ENCODE measurements at places on chromosomes 5 and 9. TPM values are rescaled to one million over a fixed set of nuclear protein-coding genes. Genes with fewer than 3 reads are reported as not detected.
A peak's percentile ranks its signal among the peaks of the same experiment; 100 is the strongest.

DNA sequence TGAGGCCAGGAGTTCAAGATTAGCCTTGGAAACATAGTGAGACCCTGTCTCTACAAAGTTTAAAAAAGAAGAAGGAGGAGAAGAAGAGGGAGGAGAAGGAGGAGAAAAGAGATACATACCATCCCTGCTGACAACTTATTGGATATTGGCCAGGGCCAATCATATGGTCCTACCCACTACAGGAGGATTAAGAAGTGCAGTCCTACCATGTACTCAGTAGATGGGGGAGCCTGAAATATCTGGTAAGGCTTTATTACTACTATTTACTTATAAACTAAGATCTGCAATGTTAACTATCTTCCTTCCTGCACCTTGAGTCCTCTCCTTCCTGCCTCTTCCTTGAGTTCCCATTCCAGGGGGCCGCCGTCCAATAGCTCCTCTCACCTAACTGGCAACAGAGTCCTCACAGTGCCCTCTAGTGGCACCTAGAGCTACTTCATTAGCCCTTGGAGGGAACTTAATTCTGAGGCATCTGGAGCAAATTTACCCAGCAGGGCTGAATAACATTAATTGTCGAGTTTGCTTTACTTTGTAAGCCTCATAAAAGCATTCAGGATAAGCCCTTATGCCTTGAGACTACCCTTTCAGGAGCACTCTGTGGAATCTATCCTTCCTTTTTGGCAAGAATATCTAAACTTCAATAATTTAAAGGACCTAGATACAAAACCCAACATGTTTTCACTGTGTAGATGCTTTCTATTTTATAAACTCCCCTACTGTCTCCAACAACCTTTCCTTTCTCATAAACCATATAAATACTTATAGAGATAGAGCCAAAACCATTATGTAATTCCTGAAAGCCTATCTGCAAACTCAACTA, 39.1 kb upstream of the RANBP6 start:
- peak; percentile 59 for DNase-seq

DNA sequence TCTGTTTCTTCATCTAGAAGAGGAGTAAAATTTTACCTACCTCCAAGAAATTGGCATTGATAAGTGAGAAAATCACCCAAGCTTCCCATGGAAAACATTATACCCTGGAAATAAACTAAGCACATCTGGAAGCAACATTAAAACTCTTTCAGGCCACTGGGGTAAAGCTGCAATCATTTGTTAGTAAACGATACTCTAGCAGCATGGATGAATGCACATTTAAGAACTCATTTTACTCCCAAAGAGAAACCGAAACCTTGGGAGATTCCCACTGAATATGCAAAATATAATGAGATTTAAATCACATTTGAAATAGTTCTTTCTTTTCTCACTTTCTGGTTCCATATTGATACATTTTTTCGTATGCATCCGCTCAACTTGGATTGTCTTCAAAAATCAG, 467.5 kb downstream of the EFNA5 start:
- DNase-seq = no peak

- DNase-seq = no peak
Observed at GRCh38 chr9:96751815-96752214, 26.1 kb downstream of the ZNF510 start.

DNA sequence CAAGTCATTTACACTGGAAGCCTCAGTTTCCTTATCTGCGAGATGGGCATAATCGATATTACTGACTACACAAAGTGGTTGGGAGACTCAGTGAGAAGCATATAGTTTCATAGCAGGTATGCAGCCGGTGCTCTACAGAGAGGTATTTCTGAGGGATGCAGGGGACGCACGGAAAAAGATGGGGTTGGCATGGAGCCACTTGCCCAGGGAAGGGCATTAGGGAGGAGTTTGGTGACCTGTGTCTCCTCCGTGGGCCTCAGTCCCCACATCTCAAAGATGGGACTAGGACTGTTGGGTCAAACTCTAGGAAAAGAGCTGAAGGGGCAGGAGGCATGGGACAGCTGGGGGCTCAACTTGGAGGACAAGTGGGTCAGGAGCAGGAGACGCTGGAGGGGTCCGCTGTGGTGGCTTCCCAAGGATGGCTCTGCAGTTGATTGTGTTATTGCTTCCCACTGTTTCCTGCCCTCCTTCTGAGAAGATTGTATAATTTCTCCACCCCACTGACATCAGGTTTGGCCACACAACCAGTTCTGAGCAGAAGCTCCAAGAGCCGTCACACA, 158.6 kb upstream of the ALDH1B1 start:
- no peak for DNase-seq

DNA sequence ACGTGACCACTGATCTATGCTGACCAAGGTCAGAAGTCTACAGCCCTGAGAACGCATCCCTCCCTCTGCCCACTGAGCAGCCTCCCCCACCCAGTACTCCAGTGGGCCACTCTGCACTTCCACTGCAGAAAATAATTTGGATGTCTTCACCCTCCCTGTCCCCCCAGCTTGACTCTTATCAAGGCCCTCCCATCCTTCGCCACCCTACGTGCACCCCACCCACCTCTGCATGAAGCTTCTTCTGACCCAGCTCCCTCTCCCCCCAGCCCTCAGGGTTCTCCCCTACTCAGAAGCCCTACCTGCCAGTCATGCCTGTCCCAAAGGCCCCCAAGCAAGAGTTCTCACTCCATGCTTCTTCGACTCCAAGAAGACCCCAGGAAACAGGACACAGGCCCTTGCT, 138.5 kb upstream of the FSTL4 start:
- DNase-seq = no peak

GRCh38 chr5:67297376-67297775, 100.8 kb upstream of the CD180 start:
- no peak for DNase-seq

DNA sequence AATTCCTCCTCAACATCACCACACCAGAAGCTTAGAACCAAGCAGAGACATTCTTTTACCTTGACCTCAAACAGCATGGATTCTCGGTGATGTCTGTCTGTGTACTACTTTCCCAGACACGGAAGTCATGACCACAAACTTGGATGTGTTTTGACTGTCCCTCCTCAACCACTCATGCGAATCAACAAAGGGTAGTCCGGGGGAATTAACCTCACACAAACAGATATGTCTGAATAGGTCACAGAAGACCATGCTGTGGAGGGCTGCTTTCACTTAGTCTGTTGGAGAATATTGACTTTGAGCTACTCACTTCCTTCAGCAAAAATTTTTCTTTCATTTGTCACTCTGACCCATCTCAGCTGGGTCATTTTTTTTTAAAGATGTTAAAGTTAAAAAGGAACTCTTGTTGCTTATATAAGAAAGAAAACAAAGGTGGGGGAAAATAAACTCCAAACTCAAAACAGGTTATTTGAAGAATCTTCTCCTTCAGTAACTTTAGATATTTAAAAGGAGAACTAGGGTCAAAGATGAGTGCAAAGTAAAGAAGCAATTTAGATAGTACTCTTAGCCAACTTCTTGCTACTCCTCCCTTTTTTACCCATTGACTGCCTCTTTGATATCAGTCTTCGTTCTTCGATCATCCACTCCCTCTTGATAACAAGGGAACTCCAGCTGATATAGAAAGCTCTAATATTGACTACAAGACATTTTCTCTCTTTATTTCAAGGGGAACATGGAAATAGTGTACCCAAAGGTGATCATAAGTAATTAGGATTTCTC, 343.4 kb upstream of the CDH6 start:
- DNase-seq = peak; percentile 12

- no peak for DNase-seq
Observed at GRCh38 chr5:89208811-89209210, 325.8 kb upstream of the MEF2C start.

DNA sequence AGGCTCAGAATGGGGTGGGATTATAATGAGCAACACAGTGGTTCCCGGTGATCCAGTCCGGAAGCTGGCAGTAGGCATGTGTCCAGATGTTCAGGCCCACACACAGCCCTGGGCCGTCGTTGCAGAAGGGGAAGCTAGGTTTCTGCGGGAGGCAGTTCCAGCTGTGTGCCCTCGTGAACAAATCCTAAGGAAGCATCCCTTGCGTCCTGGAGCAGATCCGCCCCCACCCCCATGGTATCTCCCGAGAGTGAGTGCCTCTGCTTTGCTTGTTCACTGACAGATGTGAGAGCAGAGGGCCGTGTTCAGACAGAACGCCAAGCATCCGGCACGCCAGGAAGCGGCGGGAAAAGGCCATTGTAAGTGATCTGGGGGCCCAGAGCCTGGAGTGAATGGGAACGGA, 104.8 kb downstream of the PDE6A start:
- DNase-seq = no peak

- no peak for DNase-seq
Observed at GRCh38 chr9:37174247-37174646, 53.9 kb downstream of the ZCCHC7 start.

- no peak for DNase-seq
Observed at GRCh38 chr5:163821142-163821541, 315.7 kb downstream of the MAT2B start.

DNA sequence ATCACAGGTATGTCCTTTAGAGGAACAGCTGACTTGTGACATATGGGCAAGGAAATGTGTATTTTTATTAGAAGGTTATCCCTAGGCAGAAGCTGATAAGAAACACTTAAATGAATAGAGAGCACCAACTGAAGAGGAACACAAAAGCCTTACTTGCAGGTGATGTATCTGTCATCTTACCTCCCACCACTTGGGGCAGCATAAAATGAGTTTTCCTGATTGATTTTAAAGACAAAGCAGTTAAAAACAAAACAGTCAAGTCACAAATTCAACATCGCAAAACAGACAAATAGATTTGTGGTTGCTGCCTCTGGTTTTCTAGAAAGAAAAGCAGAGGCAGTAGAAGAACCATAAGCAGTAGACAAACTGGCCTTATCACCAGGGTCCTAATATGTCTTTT, 302.4 kb upstream of the ZNF462 start:
- no peak for DNase-seq

- DNase-seq = no peak
Observed at GRCh38 chr9:11686733-11687132, 1006.5 kb upstream of the TYRP1 start.

DNA sequence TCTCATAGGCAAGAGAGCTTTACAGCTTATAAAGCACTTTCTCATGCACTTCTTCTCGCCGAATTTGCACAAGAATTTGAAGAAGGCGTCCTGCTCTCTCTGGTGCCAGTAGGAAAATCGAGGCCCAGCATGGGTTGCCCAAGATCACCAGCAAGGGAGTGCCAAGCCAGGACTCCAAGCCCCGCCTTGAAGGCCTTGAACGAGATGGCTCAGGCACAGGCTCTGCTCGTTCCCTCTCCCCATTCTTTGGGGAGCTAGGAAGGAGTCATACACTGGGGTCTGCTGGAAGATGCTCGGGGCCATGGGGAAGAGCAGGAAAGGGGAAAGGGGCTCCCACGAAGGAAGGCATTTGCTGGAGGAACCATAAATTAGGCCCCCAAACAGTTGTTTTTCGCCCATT, 46.7 kb downstream of the PAX5 start:
- no peak for DNase-seq

GRCh38 chr9:12815888-12816287, 41.1 kb downstream of the LURAP1L start:
- DNase-seq = no peak

GRCh38 chr9:99451112-99451606, 229.1 kb downstream of the SEC61B start:
- DNase-seq = no peak

Gene CCDC152
- total RNA-seq = 0.19 TPM

Gene SPINK4
- 4.5 TPM for total RNA-seq

Gene FOXI1
- total RNA-seq = not detected

Gene NR2F1-AS1
- 5.2 TPM for total RNA-seq

Gene SPINK1
- not detected for total RNA-seq
